ENCODE measurements at places on chromosomes 16 and 17.
A peak's percentile ranks its signal among the peaks of the same experiment; 100 is the strongest.

GRCh38 chr16:49639739-49640431 is 216.0 kb downstream of the ZNF423 start:
- DNase-seq, result peak; percentile 60

GRCh38 chr16:88083582-88083981 is 132.3 kb downstream of the BANP start:
- no peak for DNase-seq

DNA sequence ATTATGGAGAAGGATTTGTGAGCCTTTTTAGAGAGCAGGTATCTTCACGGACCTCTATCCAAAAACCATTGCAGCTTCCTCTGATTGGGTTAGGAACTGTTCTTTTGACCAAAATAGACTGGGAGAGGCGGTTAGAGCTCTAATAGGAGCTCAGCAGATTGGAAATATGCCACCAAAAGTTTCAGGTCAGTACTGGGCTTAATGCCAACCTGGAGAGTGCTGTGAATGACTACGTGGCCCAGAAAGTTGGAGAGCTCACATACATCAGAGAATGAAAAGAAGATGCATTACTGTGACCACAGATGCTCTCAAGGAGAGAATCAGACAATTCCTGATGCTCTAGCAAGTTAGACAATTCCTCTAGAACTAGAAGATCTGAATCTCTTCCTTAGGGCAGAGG is 86.5 kb downstream of the ABCA8 start:
- no peak for DNase-seq

DNA sequence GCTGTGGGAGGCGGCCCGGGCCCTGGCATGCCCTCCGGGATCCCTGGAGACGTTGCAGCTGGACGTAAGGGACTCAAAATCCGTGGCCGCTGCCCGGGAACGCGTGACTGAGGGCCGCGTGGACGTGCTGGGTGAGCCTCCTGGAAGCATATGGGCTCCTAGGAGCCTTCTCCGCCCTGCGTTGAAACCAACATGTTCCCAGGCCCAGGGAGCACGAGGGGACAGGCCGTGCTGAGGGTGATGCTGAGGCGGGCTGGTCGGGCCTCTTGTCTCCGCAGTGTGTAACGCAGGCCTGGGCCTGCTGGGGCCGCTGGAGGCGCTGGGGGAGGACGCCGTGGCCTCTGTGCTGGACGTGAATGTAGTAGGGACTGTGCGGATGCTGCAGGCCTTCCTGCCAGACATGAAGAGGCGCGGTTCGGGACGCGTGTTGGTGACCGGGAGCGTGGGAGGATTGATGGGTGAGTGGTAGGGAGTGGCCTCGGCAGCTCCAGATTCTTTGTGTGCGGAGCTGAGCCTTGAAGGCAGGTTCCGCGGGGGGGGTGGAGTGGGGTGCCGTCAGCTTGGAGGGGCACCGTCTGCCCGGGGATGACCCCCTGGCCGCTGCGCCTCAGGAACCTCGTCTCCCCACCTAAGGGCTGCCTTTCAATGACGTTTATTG is 567 bp downstream of the HSD17B1 start:
- DNase-seq, result no peak

GRCh38 chr16:89826531-89827382 is 1.5 kb upstream of the SPIRE2 start:
- DNase-seq, result no peak

GRCh38 chr16:89422527-89422904 is 67.8 kb downstream of the ANKRD11 start:
- no peak for DNase-seq

DNA sequence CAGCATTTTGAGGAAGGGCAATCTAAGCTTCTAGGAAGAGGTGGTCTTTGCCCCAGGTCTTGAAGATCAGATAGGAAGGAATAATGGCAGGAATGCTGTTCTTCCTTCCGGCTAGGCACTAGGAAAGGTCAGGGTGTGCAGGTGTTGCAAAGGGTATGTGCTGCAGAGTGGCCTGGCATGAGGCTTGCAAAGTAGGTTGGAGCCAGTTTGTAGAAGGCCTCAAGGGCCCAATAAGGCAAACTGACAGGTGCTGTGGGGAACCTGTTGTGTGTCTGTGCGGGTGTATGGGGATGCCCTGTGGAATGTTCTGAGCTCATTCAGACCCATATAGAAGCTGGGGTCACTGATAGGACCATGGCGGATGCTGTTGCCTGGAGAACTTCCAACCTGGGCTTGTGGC is 12.7 kb downstream of the MSI2 start:
- DNase-seq, result no peak

DNA sequence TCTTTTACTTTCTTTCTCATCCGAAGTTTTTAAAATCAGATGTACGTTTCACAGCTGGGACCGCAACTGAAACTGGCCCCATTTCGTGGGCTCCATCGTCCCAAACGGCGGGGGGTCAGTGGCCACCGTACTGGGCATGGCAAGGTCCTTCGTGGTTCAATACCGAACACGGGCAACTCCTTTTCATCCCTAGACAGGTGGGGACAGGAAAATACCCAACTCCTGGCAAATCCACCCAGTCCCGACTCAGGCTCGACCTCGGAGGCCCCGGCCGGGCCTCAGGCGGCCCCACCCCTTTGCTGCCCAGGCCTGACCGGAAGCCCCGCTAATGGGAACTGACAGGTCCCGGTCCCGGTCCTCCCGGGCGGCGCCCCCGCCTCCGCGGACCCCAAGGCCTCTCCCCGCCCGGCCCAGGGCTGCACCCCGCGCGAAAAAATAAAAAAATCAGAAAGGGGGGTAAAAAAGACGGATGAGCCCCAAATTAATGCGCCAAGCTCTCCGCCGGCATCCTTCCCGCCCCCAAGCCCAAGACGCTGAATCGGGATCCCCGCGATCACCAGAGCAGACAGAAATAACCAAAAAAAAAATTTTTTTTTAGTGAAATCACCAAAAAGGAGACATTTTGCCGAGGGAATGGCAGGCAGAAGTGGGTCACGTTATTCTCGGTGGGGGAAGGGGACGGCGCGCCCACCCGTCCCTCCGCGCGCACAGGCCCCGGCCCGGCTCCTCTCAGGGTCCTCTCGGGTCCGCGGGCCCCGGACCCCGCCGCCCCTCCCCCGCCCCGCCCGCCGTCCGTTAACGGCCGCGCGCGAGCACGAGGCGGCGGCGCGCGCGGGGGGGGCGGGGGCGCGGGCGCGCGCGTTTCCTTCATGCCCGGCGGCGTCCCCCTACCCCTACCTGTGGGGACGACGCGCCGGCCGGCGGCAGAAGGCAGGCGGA is 562 bp downstream of the ZC3H7A start:
- peak; percentile 67 for DNase-seq

DNA sequence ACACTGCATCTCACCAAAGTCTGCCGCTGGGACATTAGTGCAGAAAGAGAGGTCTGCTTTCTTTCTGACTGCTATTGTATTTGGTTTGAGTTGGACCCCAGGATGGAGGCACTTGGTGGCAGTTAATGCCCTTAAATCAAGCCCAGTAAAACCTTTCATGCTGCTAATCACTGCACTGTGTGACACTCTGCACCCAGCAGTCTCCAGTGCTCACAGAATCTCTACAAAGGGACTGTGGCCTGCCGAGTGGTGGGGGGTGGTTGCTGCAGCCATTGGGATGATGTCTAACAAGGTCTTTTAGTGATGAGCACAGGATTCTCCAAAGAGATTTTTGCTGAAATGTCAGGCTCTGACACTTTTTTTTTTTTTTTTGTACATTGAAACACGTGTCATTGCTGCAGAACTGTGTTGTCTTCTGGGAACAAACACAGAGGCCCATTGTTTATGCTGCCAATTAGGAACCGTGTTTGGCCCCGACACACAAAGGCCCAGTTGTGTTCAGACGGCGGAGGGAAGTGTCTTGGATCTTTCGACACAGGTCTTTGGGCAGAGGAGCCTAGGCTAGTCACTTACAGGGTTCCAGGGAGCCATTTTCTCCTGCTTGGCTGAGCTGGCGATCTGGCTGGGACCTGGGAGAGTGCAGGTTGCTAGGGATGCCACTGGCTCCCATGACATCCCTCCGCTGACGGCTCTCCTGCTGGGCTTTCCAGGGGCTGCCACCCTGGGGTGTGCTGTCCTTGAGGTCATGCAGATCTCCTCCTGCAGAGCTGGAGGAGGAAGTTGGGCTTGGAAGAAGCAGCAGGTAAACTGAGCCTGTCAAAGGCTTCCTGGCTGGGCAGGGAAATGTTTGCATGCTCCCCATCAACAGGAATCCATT is 16.2 kb upstream of the TNRC6C start:
- DNase-seq, result no peak

DNA sequence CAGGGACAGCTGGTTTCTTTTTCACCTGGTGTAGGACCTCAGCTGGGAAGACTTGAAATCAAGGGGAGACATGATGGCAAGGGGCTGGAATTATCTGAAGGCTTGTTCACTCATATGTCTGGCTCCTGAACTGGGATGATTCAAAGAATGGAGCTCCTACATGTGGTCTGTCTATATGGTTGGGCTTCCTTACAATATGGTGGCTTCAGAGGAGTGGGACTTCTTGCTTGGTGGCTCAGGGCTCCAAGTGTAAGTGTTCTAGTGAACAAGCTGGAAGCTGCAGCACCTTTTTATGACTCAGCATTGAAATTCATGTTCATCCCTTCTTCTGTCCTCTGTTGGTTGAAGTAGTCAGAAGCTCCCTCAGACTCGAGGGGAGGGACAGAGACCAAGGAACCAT is 127.9 kb downstream of the MSI2 start:
- no peak for DNase-seq

DNA sequence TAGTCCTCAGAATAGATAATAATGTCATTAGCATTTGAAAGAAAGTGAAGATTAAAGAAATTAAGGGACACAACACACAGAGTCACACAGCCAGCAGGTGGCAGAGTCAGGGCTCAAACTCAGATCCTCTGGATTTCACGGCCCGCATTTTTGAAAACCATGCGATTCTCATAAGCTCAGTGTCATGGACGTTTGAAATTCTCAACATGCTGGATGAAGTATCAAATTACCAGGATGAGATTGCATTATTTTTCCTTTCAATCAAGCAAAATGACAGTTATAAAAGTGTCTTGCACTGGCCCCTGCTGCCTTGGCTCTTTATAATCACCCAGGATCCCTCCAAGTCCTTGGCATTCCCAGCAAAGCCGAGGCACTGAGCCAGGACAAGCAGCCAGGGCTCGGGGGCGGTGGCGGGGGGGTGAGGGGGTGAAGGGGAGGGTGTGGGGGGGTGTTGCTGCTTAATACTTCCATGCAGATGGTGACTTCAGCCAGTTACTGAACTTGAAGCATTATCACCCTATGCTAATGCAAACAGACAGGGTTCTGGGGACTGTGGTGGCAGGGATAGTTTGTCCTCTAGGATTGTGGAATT is 6.6 kb upstream of the BMERB1 start:
- DNase-seq, result peak; percentile 70

DNA sequence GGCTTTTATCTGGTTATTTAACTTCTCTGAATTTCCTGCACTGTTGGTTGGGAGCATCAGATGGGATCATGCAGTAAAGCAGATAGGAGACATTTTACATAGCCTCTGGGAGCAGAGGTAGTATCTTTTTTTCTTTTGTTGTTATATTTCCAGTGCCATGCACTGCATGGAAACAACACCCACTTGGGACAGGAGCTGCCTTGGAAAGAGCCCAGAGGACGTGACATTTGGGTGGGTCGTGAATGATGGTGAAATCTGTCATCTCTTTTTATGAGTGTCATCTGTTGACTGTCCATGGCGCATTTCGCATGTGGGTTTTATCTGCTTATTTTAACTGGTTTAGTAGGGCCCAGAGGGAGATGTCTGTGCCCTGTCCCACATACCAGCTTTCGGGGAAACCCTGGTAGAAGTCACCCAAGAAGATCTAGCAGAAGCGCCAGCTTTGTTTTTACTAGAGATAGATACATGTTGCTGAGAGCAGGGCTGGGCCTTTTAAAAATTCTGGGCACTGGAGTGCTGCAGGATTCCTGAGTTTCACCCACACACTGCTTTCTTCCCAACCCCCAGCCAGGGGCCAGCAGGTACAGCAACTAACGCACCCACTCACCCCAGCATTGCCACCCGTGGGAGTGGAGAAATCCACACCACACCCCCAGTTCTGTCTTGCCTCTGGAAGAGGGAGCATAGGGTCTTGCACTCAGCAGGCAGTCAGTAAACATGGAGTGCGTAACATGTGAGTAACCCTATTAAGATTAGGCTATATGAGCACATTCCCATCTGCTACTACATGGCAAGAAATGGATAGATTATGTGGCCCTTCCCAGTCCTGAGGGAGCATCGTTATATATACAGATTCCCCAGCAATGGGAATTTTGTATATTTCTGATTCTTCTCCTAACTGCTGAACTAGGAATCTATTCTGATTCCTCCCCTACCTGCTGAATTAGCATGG is 8.4 kb upstream of the TERF2 start:
- no peak for DNase-seq

GRCh38 chr17:77507111-77507885 is 366.5 kb downstream of the SEC14L1 start:
- no peak for DNase-seq

DNA sequence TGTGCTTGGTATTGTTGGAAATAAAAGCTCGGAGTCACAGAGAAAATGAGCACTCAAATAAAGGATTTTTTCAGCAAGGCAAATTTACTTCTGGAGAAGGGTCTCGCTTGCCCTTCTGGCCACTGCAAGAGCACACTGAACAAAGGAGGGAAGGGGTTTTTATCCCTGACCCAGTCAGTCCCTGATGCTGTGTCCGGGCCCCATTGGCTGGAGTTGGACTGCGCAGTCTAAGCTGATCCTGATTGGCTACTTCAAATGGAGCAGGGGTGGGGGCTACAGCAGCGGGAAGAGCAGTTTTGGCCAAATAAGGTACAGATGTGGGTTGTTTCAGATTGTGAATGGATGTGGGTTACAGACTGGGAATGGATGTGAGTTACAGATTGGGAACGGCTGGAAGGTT is 4.3 kb upstream of the NLRP1 start:
- no peak for DNase-seq

DNA sequence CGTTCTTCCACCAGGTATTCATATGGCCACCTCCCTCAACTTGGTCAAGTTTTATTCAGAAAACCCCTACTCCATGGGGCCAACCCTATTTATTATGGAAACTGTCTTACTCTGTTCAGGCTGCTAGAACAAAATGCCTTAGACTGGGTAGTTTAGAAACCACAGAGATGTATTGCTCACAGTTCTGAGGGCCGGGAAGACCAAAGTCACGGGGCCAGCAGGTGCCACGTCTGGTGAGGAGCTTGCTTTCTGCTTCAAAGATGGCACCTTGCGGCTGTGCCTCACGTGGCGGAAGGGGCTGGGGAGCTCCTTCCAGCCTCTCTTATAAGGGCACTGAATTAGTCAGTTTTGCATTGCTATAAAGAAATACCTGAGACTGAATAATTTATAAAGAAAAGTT is 74.3 kb downstream of the AXIN2 start:
- no peak for DNase-seq

DNA sequence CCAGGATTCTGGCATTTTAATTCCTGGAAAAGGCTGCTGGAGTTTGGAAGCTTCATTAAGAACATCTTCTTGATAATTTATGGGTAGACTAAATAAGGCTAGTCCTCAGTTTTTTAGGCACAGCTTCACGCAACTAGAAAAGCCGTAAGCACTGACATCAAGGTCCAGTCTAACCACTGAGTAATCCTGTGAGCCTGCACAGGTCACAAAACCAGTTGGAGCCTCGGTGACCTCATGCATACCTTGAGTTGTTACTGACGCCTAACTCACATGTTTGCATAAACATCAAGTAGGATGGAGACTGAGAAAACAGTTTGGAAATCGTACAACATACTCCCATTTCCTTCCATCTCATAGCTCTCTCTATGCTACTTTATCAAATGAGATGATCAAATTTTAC is 63.8 kb upstream of the RCVRN start:
- no peak for DNase-seq

- no peak for DNase-seq
Observed at GRCh38 chr17:9729735-9730420, 61.5 kb downstream of the DHRS7C start.

All from hindlimb muscle (tissue), 1 donor.